ENCODE measurements at places on chromosomes 7 and 10.

- DNase-seq = no peak
Measured at GRCh38 chr7:68334636-68335272, 1263.5 kb upstream of the AUTS2 start.

GRCh38 chr7:129535896-129536295 lies 33.6 kb downstream of the SMKR1 start:
- no peak for DNase-seq

GRCh38 chr7:155182406-155182970 lies 112.4 kb downstream of the HTR5A start:
- no peak for DNase-seq

DNA sequence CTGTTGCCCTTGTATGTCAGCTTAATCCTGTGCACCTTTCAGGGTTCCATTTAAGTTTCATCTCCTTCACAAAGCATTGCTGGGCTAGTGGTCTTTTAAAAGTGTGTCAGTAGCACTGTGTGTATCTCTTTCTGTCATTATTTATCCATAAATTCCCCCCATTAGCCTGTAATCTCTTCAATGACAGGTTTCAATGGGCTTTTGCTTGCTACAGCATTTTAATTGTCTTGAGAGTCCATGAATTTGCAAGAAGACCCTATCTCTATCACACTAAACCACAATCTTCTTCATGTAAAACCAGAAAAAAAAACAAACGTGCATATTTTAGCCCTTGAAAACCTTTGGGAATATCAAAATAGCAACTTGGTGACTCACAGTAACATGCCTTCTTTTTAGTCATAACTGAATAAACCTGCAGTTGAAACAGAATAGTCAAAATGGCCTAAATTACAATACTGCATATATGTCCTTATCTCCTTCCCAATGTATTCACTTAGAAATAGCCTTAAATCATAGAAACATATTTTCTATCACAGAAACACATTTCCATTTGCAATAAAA lies 118.6 kb downstream of the PON1 start:
- DNase-seq = no peak

DNA sequence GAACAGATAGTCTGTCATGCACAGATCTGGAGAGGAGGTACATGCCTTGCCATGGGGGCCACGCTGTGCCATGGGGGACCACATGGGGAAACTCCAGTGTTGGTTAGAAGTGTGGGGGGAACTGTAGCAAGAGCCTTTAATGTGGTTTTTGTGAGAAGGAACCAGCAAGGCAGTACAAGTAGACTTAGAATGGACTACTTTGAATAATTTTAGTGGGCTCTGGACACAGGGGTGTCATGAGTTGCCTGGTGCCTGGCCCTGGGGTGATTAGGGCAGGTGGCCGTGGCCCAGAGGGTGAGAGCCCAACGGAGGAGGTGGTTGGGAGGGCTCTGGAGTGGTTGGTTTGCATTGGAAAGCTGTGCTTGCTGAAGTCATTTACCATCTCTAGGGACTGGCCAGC lies 77.2 kb downstream of the CXCL12 start:
- no peak for DNase-seq

DNA sequence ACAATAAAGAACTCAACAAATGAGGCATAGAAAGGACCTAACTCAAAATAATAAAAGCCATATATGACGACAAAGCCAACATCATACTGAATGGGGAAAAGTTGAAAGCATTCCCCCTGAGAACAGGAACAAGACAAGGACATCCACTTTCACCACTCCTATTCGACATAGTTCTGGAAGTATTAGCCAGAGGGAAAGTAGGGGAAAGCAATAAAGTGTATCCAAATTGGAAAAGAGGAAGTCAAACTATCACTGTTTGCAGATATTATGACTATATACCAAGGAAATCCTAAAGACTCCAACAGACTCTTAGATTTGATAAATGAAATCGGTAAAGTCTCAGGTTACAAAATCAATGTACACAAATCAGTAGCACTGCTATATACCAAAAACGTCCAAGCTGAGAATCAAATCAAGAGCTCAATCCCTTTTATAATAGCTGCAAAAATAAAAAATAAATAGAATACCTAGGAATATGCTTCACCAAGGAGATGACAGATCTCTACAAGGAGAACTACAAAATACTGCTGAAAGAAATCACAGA lies 4.8 kb downstream of the ANXA7 start:
- DNase-seq = no peak

All from stimulated activated CD8-positive, alpha-beta memory T cell treated with anti-CD3 and anti-CD28 coated beads, Interleukin-4, amount 100 ng/mL, for 1 hour (primary cell).